Astrocyte of the hippocampus (primary cell): ENCODE measurements at places on chromosomes 16 and 17.

DNA sequence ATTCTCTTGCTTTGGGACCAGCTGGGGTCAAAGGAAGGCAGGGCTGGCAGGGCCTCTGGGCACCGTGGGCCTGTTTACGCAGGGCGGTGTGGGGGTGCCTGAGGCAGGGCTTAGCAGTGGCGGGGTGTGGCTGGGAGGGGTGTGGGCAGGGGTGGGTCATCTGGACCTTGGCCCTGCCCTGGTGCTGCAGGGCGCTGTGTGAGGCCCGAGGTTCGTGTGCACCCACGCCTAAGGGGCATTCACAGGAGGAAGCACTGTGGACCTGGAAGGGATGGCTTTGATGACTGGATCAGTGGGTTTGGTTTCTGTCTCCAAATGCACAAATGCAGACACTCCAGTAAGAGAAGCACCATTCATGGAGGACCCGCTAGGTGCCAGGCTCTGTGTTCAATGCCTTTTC, 37.3 kb downstream of the BCO1 start:
- DNase-seq, result no peak

GRCh38 chr17:64661726-64661975, 456 bp downstream of the SMURF2 start:
- DNase-seq, result no peak

GRCh38 chr17:80968602-80969029, 23.0 kb upstream of the CHMP6 start:
- DNase-seq, result peak; percentile 61

- no peak for DNase-seq
Observed at GRCh38 chr17:35695613-35696012, 35.8 kb upstream of the RASL10B start.

DNA sequence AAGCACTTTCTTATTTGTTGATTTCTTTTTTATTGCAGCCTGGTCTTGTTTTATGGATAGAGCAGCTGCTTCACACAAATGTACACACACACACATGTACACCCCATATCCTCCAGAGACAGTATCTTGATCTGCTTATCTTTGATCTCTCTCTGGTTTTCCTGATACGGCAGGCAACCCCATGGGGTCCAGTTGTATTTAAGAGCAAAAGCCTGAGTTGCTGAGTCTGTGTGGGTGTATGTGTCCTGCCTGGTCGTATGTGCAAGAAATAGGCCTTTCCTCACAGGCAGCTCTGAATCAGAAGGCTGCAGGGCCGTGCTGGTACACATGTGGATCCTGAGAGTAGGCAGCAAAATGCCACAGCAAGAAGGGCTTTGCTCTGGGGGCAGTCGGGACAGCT, 14.6 kb upstream of the LGALS9 start:
- DNase-seq, result no peak

DNA sequence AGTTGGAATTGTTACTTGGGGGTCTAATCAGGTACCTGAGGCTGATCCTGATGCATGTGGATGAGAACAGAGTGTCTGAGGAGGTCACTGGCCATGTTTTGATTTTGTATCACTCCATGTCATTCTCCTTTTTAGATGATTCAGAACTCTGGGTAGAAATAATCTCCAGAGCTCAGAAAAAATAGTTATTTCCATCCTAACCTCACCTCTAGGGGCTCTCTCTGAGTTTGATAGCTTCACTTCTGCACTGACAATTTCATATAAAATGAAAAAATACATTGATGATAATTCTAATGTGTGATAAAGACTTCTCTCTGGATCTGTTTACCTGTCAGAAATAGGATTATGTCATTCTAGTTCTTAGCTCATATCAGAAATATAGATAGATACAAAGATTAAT, 6.2 kb upstream of the KRT12 start:
- no peak for DNase-seq

DNA sequence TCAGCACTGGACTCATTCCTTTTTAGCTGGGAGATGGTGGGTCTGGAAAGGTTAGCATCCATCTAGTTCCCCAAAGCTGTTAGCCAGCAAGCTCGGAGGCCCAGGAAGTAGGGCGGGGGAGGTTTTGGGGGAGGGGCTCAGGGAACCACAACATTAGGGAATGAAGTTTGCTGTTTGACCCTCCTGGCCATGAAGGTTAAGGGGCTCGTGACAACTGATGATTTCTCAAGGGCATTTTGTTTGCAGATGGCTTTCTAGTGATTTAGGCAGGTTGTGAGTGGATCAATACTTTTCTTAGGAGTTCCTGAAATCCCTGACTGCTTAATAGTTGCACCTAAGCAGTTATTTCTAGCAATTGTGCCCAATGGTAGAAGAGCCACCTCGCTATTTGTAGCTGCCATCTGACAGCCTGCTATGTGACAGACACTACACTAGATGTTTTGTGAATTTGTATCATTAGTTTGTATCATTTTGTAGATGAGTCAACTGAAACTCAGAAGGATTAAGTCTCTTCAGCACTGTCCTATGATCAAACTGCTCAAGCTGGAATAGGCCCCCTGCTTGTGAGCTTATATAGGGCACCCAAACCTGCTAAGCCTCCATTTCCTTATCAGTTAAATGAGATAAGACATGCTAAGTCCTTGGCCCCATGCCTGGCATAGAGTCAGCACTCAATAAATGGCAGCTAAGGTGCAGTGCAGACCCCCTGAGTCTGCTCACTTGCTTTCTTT, 146.4 kb downstream of the IRX3 start:
- no peak for DNase-seq

DNA sequence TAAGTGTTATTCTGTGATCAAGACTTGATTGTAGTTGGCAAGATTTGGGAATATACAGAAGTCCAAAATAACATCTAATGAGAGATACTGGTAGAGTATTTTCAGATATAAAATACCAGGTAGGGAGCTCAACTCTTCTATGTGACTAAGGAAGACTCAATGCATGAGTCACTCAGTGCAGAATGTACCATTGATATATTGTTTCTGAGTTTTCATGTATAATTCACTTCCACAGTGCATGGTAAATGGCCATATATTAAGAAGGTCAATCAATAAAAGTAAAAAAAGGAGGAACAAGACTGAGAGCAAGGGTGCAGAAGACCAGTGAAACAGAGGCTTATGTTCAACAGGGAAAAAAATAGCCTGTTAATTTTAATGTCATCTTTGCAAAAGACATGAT, 1387.9 kb downstream of the CDH8 start:
- DNase-seq, result peak; percentile 40

GRCh38 chr17:66679631-66680517, 155.0 kb upstream of the CACNG5 start:
- no peak for DNase-seq

- DNase-seq, result no peak
Observed at GRCh38 chr16:28081391-28081968, 18.0 kb upstream of the GSG1L start.

DNA sequence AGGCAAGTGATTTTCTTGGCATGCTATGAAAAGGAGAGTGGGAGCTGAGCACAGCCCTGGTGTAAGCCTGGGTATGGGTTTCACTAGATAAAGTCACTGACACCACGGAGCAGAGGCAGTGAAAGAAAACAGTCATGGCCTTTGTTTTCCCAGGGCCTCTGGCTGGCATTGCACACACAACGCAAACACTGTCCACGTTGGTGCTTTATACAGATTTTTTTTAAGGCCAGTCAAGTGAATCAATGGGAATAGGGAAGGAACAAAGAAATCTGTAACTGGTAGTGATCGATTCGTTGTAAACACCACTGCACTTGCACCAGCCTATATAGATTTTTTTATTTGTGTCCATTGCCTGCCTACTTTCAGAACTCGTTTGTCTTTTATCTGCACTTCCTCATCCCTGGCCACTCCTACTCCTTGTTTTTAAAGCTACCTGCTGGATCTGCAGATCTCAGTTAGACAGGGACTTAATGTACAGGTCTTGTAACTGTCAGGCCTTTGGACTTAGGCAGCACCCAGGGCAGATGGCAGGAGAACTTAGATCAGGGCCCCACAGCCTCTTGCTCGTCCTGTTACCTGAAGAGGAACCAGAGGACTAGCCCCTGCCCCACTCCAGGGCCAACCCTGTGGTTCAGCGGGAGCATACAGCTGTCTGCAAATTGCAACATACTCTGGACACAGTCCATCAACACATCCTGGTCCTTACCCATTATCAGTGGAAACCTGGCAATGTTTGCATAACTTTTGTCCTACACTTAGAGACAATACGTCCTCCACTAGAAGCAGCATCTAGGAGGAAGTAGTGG, 10.6 kb upstream of the TMIGD1 start:
- peak; percentile 42 for DNase-seq

DNA sequence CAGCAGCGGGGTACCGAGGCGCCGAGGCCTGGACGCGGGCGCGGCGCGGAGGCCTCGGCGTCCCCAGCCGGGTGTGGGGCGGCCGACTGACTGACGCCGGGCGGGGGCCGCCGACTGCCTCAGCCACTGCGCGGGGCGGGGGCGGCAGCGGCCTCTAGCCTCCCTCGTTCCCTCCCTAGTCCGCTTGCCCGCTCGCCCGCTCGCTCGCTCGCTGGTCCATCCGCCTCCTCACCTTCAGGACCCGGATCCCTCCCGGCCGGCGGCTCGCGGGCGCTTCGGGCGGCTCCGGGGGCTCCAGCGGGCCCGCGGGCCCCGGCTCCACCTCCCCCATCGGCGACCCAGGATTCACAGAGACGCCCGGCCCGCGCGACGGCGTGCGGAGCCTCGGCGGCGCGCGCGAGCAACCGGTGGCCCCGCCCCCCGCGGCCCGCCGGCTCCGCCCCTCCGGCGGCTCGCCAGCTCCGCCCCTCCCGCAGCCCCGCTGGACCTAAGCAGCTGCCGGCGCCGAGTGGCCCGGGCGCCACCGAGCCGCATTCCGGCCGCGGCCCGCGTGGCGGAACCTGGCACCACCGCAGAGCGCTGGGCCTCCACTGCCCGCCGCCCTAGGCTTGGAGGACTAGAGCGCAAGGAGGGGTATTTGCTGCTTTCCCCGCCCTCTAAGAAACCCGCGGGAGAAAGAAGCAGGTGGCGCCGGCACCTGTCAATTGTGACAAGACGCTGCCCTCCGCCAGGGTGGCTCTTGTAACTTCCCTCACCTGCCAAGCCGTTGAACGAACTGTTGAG, 773 bp downstream of the PHLPP2 start:
- peak; percentile 91 for DNase-seq

DNA sequence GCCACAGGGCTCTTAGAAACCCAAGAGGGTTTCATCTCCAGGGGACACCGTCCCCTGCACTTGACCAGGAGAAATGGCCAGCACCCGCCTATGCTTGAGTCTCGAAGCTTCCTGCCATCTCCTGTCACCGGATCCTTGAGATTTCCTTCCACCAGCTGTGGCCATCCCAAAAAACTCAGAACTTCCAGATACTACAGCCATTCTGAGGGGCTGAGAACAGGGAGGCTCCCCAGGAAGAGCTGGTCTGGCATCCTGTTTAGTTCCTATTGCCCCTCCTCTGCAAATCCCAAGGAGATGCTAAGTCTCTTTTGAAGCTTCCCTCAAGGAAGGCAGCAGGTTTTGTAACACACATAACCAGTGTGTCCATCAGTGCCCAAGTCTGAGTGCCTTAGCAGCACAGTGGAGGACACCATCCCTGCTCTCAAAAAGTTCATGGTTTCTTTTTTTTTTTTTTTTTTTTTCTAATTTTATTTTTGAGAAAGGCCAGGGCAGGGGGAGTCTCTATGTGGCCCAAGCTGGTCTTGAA, 2.0 kb downstream of the UBALD2 start:
- DNase-seq, result no peak

- DNase-seq, result no peak
Observed at GRCh38 chr16:17847234-17847795, 376.6 kb upstream of the XYLT1 start.

- no peak for DNase-seq
Observed at GRCh38 chr17:8955021-8955959, 10.2 kb downstream of the PIK3R5 start.

DNA sequence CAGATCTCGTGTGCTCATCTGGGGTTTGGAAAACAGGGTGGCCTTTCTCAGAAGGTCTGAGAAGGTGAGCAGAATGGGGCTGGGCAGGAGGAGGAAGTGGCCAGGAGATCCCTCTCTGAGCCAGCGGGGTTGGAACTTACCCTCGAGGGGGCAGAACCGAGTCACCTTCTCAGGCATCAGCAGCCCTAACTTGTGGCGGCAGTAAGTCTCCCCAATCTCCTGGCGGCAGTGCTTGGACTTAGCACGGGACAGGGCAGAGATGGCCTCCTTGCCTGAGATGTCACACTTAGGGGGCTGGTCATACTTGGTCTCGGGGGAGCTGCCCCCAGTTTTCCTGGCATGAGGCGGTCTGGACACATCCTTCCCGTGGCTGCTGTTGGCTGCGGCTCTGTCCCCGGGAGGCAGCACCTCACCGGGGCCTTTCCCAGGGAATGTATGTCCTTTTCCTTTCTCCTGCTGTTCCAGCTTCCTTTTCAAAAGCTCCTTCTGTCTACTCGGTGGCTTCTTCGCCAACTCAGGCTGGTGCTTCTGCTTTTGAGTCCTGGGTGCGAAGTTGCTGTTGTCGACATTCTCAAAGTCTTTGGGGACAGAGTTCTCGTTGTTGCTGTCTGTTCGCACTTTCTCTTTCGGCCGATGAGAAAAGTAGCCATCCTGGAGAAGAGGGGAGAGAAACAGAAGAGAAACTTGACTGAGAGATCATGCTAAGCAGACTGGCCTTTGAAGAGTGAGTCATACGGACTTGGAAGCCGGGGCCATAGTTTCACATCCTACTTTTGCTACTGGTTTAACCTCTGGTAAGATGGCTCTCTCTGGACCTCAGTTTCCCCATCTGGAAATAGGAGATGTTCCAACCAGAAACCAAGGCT, 211.7 kb downstream of the XYLT1 start:
- no peak for DNase-seq

DNA sequence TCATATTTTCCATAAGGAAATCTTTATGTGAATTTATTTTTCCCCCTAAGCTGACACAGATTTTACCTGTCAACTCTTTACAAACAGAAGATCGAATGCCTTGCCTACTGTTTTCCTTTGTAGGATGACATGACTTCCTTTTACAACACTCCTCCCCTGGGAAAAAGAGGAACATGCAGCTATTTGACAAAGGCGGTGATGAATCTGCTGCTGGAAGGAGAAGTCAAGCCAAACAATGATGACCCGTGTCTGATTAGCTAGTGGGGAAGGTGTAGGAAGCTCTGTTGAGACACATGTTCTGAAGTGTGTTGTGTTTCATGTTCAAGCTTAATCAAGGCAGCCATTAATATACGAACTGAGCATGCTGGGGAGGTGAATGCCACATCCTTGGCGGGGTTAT, 238.0 kb downstream of the PHKB start:
- no peak for DNase-seq

- DNase-seq, result no peak
Observed at GRCh38 chr17:58436245-58436644, 18.9 kb upstream of the RNF43 start.

GRCh38 chr16:50268352-50268751, 2.0 kb downstream of the ADCY7 start:
- no peak for DNase-seq
